Tracheal epithelial cell (primary cell): ENCODE measurements at places on chromosomes 7 and 10. TPM values are rescaled to one million over a fixed set of nuclear protein-coding genes. Genes with fewer than 3 reads are reported as not detected.

TSPAN15 gene
- 12.6 and 20.5 TPM in 2 replicates for total RNA-seq

GPNMB gene
- total RNA-seq: 19.6 and 142 TPM in 2 replicates

DENND11 gene
- 21.2 and 24.9 TPM in 2 replicates for total RNA-seq

NPC1L1 gene
- under 0.01 TPM in 1 of 2 replicates, not detected in the other for total RNA-seq

GBX1 gene
- 0.24 TPM in 1 of 2 replicates, not detected in the other for total RNA-seq

FAM237B gene
- total RNA-seq: not detected in 2 replicates

ADAM12 gene
- total RNA-seq: 5.1 TPM in 1 of 2 replicates, not detected in the other

SPDYE9 gene
- not detected in 2 replicates for total RNA-seq

MMRN2 gene
- total RNA-seq: 3.9 and 4.3 TPM in 2 replicates
